ENCODE measurements at places on chromosomes 7 and 10.

GRCh38 chr10:121774813-121775212 lies 153.0 kb downstream of the ATE1 start:
- DNase-seq, result no peak

GRCh38 chr10:90665905-90666662 lies 191.8 kb downstream of the HTR7 start:
- DNase-seq, result no peak

- peak; percentile 40 for DNase-seq
These were observed 631 bp downstream of the OTUD1 start for GRCh38 chr10:23439452-23439960.

GRCh38 chr7:31079824-31080511 lies 27.9 kb downstream of the ADCYAP1R1 start:
- no peak for DNase-seq

DNA sequence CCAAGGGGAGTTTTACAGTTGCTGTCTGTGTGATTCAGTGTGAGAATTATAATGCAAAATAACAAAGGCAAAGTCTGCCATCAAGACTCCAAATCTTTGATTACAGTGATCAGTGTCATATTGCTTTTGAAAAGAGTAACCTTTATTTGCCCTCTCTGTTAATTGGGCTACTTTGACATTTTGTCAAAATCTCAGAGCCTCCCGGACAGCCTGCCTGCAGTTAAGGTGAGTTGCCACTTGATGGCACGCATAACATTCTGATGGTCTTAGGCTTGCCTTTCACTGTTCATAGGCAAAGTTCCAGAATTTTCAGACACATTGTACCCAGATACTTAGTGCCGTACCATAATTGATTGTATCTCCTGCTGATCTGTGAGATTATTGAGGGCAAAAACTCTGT lies 253.5 kb downstream of the ABCA13 start:
- DNase-seq, result no peak

- DNase-seq, result no peak
These were observed 18.7 kb downstream of the SRRM3 start for GRCh38 chr7:76220185-76221057.

- DNase-seq, result no peak
These were observed 404.6 kb downstream of the RPS24 start for GRCh38 chr10:78437998-78438906.

DNA sequence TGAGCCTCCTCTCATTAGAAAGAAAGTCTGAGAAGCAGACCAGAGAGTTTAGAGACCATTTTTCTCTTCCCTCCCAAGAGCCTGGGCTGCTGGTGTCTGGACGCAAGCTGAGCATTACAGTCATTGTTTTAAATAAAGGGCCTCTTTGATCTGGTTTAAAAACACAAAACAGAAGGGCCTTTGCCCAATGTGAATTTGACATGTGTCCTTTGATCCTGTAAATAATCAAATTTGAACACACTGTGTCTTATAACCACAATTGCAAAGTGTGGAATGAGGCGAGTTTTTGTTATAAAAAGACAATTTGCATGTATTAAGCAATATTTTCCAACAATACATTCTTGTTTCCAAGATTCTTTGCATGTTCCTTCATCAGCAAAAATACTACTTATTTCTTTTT lies 158.5 kb downstream of the C7orf25 start:
- no peak for DNase-seq

GRCh38 chr10:105964009-105964408 lies 1200.5 kb downstream of the SORCS1 start:
- no peak for DNase-seq

DNA sequence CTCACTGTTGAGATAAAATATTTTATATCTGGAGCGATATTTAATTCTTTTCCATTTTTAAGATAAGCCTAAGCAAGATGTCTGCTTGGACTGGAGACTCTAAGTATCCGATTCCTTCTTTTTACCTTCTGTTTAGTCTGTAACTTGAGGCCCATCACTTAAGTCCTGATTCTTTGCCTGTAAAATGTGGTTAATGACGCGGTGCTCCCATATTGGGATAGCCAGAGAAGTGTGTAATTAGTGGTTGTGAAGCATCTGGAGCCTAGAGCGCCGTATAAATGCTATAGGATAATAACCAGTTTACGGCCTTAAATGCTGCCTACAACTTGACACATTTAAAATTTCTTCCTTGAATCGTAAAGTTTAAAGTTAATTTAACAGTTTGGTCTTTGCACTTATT lies 132.9 kb downstream of the CHN2 start:
- no peak for DNase-seq

GRCh38 chr7:158816995-158817394 lies 12.3 kb downstream of the ESYT2 start:
- DNase-seq, result no peak

DNA sequence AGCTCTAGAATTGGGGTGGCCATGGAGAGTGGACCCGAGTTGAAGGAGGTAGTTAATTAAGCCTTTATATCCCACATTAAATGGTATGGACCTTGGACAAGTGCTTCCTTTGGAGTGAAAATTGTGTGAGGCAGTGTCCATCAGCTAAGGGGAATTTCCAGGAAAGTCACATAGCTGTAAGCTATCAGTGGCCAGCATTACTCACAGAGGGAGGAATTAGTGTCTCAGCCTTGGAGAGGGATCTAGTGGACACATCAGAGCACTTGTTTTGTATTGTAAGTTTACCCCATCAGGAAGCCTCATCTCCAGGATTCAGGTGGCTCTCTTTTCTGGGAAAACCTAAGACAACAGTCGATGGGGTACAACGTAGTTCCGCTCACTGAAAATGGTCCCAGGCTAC lies 416.7 kb downstream of the TFEC start:
- no peak for DNase-seq

GRCh38 chr10:24897326-24897926 lies 55.0 kb downstream of the PRTFDC1 start:
- DNase-seq, result no peak

- DNase-seq, result no peak
These were observed 6.1 kb downstream of the CYP26A1 start for GRCh38 chr10:93079663-93080349.

DNA sequence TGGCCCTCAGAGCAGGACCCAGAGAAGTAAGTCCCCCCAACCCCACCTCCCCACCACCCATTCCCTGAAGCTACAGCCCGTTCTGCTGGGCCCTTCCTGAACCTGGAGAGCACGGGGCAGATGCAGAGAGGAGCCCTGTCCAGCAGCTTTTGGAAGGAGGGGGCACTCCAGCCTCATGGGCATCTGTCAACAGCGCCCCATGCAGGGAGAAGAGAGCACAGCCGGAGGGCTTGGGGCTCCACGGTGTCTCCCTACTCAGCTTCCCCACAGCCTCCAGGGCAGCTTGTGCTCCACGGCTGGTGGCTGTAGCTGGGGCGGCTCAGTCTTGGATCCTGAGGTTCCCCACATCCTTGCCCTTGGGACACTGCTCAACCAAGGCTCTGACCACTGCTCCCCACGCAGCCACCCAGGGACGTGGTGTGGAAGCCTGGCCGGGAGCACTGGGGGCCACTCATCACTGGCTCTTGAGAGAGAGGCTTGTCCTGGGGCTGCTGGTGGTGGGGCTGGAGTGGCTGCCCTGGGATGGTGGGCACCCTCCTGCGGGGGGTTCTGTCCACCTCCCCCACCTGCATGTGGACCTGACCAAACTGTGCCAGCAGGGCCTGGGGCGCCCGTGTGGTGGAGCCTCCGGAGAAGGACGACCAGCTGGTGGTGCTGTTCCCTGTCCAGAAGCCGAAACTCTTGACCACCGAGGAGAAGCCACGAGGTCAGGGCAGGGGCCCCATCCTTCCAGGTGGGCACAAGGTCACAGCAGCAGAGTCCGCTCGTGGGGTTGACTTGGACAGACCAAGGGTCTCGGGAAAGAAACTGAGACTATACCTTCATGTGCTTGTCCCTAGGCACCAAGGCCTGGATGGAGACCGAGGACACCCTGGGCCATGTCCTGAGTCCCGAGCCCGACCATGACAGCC lies 4.5 kb downstream of the PRAP1 start:
- no peak for DNase-seq

- DNase-seq, result no peak
These were observed 29.9 kb downstream of the SORBS1 start for GRCh38 chr10:95531058-95531809.

- DNase-seq, result no peak
These were observed 98.7 kb upstream of the TMEM196 start for GRCh38 chr7:19872094-19872493.

GRCh38 chr7:96321658-96322372 lies at the start of gene SLC25A13:
TSS of gene SLC25A13 (minus strand) at chr7:96322098. CDS start at chr7:96321956, 142 bp downstream.
- DNase-seq, result peak; percentile 59

GRCh38 chr10:47127188-47127785 lies 172.7 kb upstream of the GDF10 start:
- DNase-seq, result no peak

DNA sequence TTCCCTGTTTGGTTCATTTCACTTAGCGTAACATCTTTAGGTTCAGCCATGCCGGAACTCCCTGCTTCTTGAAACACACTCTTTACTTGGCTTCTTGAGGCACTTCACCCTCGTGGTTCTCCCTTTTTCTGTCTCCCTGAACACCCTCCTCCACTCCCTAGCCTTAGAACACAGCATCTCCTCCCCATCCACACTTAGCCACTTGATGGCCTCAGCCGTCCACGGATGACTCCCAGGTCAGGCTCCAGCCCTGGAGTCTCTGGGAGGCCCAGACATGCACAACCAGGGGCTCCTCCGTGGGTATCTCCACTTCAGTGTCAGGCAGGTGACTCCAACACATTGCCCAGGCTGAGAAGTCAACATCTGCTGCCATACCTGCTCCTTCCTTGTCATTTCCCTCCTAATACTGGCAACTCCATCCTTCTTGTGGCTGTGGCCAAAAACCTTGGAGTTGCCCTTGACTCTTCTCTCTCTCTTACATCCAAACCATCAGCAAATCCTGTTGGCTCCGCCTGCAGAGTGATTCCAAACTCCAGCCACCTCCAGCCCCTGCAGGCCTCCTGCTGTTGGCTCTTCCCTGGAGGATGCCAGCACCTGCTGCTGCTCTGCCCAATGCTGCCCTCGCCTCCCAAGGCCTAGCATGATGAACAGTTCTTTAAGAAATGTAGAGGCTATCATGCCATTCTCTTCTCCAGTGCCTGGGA lies 8.4 kb upstream of the INMT start:
- no peak for DNase-seq

DNA sequence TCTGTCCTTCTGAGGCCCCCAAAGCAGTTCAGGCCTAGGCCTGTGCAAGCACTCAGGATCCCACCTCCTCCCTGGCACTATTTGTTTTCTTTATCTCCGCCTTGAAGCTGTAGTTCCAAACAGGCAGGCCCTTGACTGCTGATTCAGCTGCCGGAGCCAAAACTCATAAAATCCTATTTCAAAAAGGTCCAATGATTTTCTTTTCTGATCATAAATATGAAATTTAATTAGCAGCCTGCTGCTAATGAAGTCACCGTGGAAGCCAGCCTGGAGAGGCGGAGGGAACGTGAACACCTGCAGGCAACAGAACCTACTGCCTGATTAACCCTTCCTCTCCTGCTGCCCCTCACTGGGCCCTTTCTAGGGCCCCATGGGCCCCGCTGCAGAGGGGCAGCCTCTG lies 60.1 kb downstream of the CARD11 start:
- no peak for DNase-seq

- no peak for DNase-seq
These were observed 209.2 kb upstream of the LRRN3 start for GRCh38 chr7:110881721-110882120.

GRCh38 chr7:47190462-47190861 lies 391.4 kb downstream of the TNS3 start:
- no peak for DNase-seq

DNA sequence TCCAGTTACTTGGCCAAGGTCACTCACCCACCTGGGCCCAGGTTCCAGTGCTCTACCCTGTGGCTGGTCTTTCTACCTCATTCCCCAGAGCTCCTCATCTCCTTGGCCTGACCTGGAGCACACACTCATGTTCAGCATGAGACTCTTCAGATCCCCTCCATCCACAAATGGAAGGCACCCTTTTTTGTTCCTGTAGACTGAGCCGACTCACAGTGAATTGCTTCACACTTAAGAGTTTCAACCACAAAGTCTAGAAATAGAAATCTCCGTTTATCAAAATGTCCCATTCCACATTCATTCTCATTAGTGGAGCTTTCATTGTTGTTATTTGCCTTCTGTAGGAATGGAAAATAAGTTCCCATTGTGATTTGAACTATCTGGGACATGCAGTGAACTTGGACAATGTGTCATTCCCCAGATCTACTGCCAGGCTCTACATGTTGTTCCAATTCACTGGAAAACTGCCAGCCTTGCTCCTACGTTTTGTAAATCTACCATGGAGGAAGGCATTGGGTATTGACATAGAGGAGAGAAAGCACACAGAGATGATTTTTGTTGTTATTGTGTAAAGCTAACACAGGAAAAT lies 125.3 kb upstream of the CELF2 start:
- no peak for DNase-seq

GRCh38 chr7:106070567-106071254 lies 41.4 kb downstream of the SYPL1 start:
- DNase-seq, result no peak

DNA sequence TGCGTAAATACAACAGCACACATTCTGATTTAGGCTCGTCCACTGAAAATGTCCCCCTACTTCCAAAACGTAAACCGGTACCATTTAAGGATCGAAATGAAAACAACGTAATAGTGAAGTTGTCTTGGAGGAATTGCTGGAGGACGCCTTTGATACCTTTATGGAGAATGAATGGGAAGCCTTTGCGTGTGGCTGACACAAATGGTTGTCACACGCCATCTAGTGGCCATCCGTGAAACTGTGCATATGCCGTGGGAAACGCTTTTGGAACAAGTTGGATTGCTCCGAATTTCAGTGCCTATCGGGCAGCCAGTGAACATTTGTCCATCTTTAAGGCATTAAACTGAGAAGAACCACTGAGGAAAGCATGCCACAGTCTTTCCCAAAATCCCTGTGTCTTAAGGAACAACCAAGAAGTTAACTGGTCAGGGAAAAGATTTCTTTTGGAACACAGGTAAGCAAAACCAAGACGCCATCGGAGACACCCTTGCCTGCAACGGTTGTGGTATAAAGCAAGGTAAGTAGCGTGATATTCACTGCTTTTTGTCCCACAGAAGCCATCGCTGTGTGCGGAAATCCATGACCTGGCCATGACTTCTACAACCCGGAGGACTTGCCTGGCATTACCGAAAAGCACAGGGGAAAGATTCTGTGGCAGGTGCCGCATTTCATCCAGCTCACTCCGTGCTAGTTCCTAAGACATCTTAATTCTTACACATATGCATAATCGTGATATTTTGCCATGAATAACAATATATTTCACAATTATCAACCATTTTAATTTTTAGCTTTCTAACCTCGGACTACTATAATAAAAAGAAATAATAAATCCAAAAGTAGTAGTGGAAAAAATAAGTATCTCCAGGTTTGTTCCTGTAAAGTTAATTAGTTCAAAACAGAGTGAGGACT lies 100.6 kb downstream of the FAM204A start:
- DNase-seq, result peak; percentile 46

DNA sequence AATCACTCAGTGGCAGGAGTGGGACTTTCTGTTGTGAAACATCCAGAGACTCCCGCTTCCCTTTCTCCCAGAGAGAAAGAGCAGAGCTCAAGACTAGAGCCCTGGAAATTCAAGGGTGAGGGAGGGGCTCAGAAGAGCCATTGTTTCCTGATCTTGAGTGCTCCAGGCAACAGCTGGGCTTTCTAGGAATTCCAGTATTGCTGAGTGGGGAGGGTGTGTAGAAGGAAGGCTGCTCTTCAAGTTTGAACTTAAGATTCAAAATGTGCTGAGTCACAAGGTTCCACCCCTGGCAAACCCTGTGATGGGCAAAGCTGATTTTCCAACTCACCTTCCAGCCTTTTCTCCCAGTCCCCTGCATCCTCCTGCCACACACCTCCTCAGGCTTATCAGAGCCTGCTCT lies 42.3 kb upstream of the MSRB2 start:
- DNase-seq, result no peak

GRCh38 chr10:113319479-113319878 lies 233.4 kb upstream of the HABP2 start:
- no peak for DNase-seq

GRCh38 chr7:138345567-138345966 lies 114.5 kb upstream of the TRIM24 start:
- DNase-seq, result no peak
